Fibroblast of skin of right biceps (primary cell): ENCODE measurements at places on chromosomes 3 and 15.

DNA sequence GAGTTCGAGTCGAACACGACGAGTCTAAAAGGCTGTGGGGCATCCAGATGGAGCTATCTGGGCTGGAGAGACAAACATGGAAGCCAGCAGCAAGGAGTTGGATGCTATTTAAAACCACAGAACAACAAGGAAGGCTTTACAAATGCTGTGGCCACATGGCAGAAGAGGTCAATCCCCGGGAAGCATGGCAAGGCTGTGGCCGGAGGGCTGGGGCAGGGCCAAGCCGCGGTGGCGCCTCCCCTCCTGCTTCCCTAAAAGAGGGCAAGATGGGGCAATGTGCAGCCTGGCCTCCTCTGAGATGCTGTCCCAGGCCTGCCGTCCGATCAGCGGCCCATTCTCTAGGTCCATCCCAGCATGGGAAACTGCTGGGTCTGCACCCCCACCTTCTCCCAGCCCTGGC, 139.1 kb downstream of the SRGAP3 start:
- DNase-seq: no peak

DNA sequence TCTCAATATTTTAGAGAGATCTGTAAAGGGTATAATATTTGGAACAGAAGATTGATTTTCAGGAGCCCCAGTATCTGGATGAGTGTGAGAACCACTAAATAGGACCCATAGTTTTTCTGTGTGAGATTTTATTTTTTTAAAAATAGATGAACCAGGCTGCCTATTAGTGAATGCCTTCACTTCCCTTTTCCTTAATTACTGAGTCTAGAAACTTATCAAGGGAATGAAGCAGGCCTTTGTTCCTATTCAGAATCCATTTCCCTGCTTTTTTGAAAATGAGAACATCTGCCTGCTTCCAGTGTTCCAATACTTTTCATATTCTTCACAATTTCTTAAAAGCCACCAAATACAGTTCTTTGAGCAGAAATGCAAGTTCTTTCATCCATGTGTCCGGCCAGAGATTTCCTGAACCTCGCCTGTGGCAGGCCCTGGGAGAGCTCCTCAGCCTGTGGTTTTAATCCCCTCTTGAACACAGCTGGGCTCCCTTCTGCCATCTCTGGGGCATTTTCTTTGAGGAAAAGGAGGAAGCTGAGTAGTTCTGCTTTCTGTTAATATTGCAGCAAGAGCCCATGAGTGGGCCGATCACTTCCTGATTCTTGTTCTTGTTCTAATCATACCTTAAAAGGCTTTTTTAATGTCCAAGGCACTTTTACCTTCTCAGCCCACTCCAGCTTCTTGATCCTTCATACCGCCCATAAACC, 4.7 kb downstream of the EHD4 start:
- peak; percentile 52 for DNase-seq

GRCh38 chr15:63063164-63063756, 20.7 kb downstream of the TPM1 start:
- DNase-seq: no peak

DNA sequence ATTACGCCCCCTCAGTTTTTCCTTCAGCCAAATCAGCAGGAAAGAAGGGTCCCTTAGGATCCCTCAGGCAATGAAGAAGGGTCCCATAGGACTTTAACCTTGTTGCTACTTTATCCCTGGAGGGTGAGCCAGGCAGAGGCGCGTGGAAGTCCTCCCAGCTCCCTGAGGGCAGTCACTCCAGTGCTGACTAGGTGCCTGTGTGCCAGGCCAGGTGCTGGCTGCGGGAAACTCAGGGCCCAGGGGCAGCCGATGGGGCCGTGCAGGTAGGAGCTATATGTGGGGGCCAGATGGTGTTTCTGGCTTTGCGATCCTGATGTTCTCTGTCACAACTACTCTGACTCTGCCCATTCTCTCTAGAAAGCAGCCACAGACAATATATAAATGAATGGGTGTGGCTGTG, 42.8 kb upstream of the IQSEC1 start:
- DNase-seq: no peak

GRCh38 chr15:33797651-33798050, 170.6 kb upstream of the CHRM5 start:
- no peak for DNase-seq

- no peak for DNase-seq
Observed at GRCh38 chr15:40957581-40958051, 4.3 kb downstream of the CHAC1 start.

- no peak for DNase-seq
Observed at GRCh38 chr3:168094580-168094876, 1.2 kb downstream of the GOLIM4 start.

- DNase-seq: no peak
Observed at GRCh38 chr3:182052332-182052731, 340.6 kb downstream of the SOX2 start.

DNA sequence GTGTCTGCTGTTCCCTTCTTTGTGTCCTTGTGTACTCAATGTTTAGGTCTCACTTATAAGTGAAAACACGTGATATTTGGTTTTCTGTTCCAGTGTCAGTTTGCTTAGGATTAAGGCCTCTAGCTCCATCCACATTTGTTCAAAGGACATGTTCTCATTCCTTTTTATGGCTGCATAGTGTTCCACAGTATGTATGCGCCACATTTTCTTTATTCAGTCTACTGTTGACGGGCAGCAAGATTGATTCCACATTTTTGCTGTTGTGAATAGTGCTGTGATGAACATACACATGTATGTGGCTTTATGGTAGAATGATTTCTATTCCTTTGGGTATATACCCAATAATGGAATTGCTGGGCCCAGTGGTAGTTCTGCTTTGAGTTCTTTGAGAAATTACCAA, 122.7 kb upstream of the THBS1 start:
- no peak for DNase-seq

- peak; percentile 67 for DNase-seq
Observed at GRCh38 chr15:98966091-98966787, 41.4 kb downstream of the PGPEP1L start.

DNA sequence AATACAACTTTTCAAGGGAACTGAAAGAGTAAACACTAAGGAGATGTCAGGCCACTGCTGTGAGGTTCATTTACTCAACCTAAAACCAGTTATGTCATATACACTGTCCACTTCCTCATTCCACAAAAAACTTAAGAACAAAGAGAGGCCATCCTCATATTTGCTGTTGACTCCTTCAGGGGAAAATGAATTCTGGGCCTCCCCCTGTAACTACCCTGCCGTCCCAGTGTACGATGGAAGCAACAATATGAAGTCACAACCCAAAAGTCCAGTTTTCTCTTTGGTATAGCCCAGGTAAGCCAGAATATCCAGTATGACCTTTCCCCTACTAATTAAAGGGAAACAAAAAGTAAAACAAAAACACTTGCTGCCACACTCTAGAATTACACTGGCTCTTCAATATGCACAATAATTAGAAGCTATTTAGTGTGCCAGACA, 16.2 kb downstream of the CEP152 start:
- no peak for DNase-seq

DNA sequence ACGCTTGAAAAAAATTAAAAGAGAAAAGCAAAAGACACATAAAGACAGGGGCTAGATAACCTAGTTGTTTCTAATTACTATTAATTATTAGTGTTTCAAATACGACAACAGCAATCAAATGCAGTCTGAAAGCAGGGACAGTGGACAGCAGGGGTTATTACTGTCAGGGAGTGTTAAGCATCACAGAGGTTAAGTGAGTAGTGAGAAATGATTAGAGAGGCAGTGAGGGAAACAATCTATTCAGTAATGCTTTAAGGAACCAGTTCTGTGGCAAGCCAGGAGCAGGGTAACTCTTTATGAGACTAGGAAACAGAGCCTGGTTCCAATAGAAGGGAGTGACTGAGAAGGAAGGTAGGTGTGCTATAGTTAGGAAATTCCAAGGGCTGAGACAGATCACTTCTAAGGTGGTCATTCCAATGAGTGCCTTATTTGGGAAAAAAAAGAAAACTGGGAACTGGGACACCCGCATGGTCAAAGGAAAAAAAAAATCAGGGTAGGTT, 15.0 kb downstream of the RYK start:
- no peak for DNase-seq

- no peak for DNase-seq
Observed at GRCh38 chr3:181383760-181384159, 328.0 kb upstream of the SOX2 start.
